ENCODE measurements at places on chromosomes 5 and 9.

GRCh38 chr5:10169359-10169758 lies 80.3 kb downstream of the ATPSCKMT start:
- H3K27me3 ChIP-seq = no peaks in the 10 kb centered on the region
- no peak overlapping the region for H3K27ac ChIP-seq
- H3K4me3 ChIP-seq = no peak overlapping the region
- H3K36me3 ChIP-seq = no peaks in the 10 kb centered on the region

GRCh38 chr5:75265731-75266130 lies 29.1 kb upstream of the ANKRD31 start:
- H3K27ac ChIP-seq = no peak overlapping the region
- no peaks in the 10 kb centered on the region for H3K27me3 ChIP-seq
- H3K36me3 ChIP-seq = no peaks in the 10 kb centered on the region

GRCh38 chr5:15282611-15283010 lies 217.4 kb upstream of the FBXL7 start:
- no peak for DNase-seq
- no peak overlapping the region for H3K4me3 ChIP-seq
- H3K27me3 ChIP-seq = no peaks in the 10 kb centered on the region
- no peaks in the 10 kb centered on the region for H3K4me1 ChIP-seq

DNA sequence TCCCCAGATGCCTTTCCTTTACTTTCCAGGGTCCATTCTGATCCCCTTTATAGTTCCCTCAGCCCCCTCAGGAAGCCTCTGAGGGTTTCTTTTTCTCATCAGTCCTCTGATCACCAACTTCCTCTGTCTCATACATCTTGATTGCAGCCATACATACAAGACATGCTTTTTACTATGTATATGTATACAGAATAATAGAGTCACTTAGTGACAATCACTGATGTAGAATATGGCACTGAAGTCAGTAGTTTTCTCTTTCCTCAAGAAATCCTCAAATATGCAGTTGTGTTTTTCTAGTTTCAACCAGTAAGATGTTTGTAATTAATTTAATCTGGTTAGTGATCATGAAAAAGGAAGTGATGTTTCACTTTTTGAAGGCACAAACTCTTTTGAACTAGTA lies 364.1 kb downstream of the MAN2A1 start:
- H3K4me1 ChIP-seq = no peaks in the 10 kb centered on the region
- no peaks in the 10 kb centered on the region for H3K27me3 ChIP-seq
- no peak overlapping the region for H3K27ac ChIP-seq

- H3K27ac ChIP-seq = no peak overlapping the region
- H3K27me3 ChIP-seq = no peaks in the 10 kb centered on the region
- no peaks in the 10 kb centered on the region for H3K36me3 ChIP-seq
- H3K4me1 ChIP-seq = peaks cover 4% of the 10 kb centered on the region
- no peak for DNase-seq
- no peak overlapping the region for H3K4me3 ChIP-seq
These were observed 165.7 kb downstream of the PAM start for GRCh38 chr5:102920762-102921161.

- H3K27me3 ChIP-seq = no peaks in the 10 kb centered on the region
- peak overlapping the region; percentile 51 for H3K27ac ChIP-seq
- no peak overlapping the region for H3K4me3 ChIP-seq
- H3K4me1 ChIP-seq = no peaks in the 10 kb centered on the region
- H3K36me3 ChIP-seq = no peaks in the 10 kb centered on the region
- no peak for DNase-seq
These were observed 11.3 kb upstream of the ANGPTL2 start for GRCh38 chr9:127133739-127134167.
